Left kidney (tissue), 8 donors: ENCODE measurements at places on chromosomes 3 and 15. TPM values are rescaled to one million over a fixed set of nuclear protein-coding genes. Genes with fewer than 3 reads are reported as not detected.
A peak's percentile ranks its signal among the peaks of the same experiment; 100 is the strongest.

DNA sequence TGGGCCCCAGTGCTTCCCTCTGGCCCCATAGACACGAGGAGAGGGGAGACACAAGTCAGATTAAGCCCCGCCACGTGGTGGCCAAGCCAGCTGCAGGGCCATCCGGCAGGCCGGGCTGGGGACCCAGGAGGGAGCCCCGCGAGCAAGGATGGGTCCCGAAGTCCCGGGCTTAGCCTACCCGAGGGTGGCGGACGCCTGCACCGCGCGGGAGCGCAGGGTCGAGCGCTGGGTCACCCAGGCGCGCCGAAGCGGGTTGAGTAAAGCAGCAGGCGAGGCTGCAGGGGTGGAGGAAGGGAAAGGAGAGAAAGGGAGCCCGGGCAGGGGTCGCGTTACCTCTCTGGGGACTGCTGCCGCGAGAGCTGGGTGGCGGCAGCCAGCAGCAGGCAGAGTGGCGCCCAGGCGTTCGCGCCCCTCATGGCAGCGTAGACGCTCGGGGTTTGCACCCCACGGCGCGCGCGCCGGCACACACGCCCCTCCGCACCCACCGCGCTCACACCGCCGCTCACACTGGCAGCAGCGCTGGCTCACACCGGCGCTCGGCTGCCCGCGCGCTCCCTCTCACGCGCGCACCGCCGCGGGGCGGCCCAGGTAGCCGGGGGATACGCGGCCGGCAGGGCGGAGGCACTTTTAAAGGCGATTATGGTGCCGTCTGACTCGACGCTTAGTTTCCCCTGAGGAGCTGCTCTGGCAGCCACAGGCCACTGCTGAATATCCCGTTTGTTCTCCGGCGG, at the start of gene PCOLCE2:
TSS of gene PCOLCE2 (minus strand) at position 603 of the 731 bp plus-strand sequence. CDS start at position 416, 187 bp downstream.
- peak; percentile 53 for DNase-seq

DNA sequence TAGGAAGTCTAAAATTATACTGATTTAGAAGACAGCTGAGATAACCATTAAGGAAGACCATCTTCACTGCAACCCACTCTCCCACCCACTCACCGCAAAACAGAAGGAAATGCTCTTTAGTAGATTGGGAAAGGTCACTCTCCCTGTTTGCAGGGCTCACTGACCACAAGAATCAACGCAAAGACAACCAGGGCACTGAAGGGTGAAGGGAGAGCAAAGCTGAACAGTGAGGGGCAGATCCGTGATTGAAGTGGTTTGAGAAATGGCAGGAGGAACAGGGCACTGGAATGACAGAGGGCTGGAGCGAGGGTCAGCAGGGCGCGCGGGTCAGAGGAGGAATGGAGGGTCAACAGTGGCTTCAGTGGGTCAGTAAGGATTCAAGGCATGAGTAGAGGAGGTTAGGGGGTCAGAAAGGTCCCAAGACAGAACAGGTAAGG, 520 bp downstream of the MESD start:
- DNase-seq: no peak

DNA sequence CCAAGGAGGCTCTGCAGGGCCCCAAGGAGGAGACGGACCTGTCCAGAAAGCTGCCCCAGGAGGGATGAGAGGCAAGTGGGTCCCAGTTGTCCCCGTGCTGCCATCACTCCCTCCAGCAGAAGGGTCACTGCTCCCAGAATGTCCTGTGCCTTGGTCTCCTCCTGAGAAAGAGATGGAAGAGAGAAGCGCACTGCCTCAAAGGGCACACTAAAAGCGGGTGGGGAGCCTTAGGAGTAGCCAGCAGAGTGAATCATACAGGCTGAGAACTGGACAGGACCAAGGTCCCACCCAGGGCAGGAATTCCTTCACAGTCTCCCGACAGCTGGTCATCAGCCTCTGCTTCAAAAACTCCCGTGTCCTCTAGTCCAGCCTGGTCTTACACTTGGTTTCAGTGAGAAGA, 4.6 kb downstream of the THPO start:
- no peak for DNase-seq

GRCh38 chr15:66524838-66525237, 19.7 kb downstream of the ZWILCH start:
- DNase-seq: no peak

DNA sequence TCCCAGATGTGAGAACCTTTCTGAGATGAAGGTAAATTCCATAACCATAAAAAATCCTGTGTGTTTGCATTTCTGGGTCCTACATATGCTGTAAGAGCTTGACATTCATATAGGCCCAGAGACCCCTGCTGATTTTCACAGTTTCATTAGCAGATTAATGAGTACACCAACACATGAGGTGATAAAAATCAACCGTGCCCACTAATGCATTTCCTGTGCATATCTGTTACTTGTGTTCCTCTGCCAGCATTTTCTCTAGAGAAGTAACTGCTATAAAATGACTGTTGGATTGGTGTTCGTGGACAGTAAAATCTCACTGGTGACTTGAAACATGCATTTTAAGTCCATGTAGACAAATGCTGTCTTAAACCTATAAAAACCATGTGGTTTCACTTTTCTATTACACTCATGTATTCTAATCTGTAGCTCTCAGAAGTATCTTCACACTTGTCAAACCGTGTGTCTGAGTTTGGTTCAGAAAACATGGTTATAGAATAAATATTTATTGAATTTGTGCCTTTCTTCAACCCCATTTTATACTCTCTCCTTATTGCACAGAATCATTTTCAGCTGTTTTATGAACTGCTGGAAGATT, 14.6 kb downstream of the MAP2K5 start:
- DNase-seq: no peak

- DNase-seq: no peak
Observed at GRCh38 chr15:39857132-39857531, 62.9 kb downstream of the GPR176 start.

GRCh38 chr3:138370321-138370720, 21.9 kb downstream of the MRAS start:
- DNase-seq: no peak

GRCh38 chr3:57974796-57975388, 33.3 kb upstream of the FLNB start:
- DNase-seq: no peak

DNA sequence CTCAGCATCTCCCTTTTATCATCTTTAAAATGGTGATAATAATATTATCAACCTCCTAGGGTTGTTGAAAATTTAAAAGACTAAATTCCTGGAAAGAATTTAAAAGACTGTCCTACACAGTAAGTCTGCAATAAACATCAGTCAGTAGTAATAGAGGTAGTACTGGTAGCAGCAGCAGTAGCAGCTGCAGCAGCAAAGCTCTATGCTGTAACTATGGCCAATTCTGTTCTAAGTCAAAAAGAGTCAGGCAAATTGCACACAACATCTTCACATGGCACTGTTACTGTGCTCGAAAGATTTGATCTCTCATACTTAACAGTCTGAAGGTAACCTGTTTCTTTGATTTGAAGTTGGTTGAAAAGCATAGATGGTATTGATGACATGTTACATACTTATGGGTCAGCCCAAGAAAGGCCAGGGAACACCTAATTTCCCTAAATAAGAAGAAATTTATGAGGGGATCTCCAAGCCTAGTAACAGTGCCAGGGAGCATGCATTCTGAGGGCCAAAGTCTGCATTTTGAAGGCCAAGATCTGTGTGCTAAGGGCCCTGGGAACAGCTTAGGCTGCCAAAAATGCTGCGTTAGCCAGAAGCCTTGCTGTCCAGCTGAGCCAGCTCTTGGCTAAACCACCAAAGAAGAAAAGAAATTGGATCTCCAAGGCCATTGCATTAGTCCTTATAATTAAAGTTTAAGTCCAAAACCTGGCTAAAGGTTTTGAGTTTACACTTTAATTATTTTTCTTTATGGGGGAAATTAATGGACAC, 68.2 kb downstream of the SIDT1 start:
- DNase-seq: no peak

DNA sequence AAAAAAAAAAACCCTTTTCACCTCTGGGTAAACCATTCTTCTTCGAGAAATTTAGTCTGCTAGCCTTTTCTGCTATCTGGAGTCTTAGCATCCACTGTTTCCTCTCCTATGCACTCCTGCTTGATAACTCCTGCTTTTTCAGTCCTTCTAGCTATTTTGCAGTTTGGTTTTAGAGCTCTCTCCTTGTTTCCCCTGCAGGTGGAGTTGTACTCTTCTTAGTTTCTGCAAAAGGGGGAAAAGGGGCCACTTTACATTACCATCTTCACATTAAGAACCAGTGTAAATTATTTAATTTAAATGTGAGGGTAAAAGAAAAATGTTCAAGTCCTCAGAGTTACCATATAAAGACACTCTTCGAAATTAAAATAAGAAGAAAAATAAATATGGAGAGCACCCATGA, 23.6 kb upstream of the MYLK start:
- no peak for DNase-seq

GRCh38 chr3:72889310-72890165, 1.7 kb downstream of the GXYLT2 start:
- DNase-seq: no peak

- no peak for DNase-seq
Observed at GRCh38 chr15:43920254-43920600, 93.4 kb downstream of the WDR76 start.

GRCh38 chr15:92409006-92409405, 15.3 kb downstream of the ST8SIA2 start:
- no peak for DNase-seq

- DNase-seq: no peak
Observed at GRCh38 chr3:46236294-46237054, 5.8 kb upstream of the CCR3 start.

DNA sequence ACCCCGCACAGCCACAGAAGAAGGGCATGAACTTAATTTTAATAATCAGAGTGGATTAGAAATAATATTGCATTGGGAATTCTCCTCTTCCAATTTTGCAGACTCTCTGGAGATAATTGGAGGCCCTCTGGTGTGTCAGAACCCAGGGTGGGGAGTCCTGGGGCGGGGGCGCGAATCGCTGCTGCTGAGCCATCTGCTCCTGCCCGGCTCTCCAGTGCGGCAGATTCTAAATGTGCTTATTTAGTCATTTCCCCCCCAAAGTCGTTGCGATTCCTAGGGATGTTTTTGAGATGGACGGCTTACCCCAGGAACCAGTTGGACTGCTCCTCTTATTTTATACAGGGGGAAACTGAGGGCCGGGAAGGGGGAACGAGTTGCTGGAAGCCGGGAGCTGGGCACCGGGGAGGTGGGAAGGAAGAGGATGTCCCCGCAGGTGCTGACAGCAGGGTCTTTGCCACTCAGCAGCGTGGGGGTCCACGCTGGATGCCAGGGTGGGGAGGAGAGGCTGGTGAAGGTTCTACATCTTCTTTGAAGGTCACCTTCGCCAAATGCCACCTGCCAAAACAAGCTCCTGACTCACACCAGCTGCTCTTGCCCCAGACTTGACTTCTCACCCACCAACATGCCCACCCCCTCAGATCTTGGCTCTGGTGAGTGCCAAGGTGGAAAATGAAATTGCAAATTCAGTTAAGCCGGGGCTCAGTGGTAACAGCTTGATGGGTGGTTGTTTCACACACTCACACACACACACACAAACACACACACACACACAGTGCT, 91.3 kb upstream of the PRR23E start:
- DNase-seq: no peak

GRCh38 chr3:124269619-124270018, 277.7 kb upstream of the ROPN1 start:
- DNase-seq: no peak

GRCh38 chr3:56942523-56942922, 117.9 kb upstream of the SPATA12 start:
- no peak for DNase-seq

DNA sequence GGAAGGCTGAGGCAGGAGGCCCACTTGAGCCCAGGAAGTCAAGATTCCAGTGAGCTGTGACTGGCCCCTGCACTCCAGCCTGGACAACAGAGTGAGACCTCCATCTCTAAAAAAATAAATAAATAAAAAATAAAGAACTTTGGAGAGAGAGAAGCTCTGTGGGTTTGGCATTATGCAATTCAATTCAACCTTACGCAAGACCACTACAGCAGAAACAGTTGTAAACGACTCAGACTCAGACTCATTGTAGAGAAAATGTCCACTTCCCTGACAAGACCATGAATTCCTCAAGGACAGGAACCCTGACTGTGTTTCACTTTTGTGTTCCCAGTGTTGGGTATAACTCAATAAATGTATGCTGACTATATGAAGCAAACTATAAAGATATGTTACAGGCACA, 90.3 kb upstream of the C3orf80 start:
- no peak for DNase-seq

Gene CRYBG3
- 27.3 TPM for polyA plus RNA-seq

Gene LRRN1
- 23.4 TPM for polyA plus RNA-seq

Gene LIPH
- polyA plus RNA-seq: 0.93 TPM

Gene PXK
- polyA plus RNA-seq: 32.5 TPM

Gene EIF1B
- polyA plus RNA-seq: 124 TPM

Gene CCR9
- 0.05 TPM for polyA plus RNA-seq

Gene PRRT3
- polyA plus RNA-seq: 4.4 TPM
